AML-193 (cell line): ENCODE measurements at places on chromosomes 5 and 9.

GRCh38 chr9:105662184-105663104, at the start of gene TAL2:
Gene TAL2 (plus strand): TSS chr9:105662457. CDS start chr9:105662497, 40 bp downstream.
- no peak for DNase-seq

GRCh38 chr9:133030317-133031129, at the start of gene GTF3C5:
Gene GTF3C5 (plus strand): TSS chr9:133030997. CDS start chr9:133031012, 15 bp downstream.
- peak; percentile 99 for DNase-seq

GRCh38 chr5:51990241-51990640, 607.0 kb downstream of the ISL1 start:
- no peak for DNase-seq

GRCh38 chr5:171845857-171846256, 60.2 kb downstream of the SMIM23 start:
- no peak for DNase-seq

GRCh38 chr5:31581498-31582099, 49.5 kb downstream of the C5orf22 start:
- DNase-seq, result peak; percentile 55

- no peak for DNase-seq
Measured at GRCh38 chr5:95606419-95606818, 13.5 kb upstream of the GPR150 start.

GRCh38 chr5:73654819-73655318, 28.9 kb downstream of the ARHGEF28 start:
- DNase-seq, result no peak

DNA sequence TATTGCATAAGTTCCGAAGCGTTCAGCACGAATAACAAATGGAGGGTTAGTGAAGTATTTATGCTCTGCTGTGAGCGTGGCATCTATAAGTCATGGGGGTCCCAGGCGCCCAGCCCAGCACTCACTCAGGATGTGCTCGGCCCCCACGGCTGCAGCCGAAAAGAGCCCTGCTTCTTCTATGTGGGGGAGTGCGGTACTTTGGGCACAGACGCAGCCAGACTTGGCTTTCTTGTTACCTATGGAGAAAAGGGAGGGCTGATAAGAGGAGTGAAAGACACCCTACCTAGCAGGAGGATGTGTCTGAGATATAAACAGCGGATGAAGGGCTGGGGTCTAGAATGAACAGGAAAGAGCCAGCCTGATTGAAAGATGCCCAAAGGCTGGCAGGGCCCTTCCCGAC, 51.4 kb downstream of the MRPL36 start:
- no peak for DNase-seq

- DNase-seq, result peak; percentile 24
Measured at GRCh38 chr5:107985144-107985543, 314.4 kb upstream of the EFNA5 start.

- no peak for DNase-seq
Measured at GRCh38 chr5:79236362-79236969, 535 bp downstream of the JMY start.

GRCh38 chr5:89901983-89902382, 507.6 kb downstream of the CETN3 start:
- DNase-seq, result no peak
